Glutamatergic neuron (in vitro differentiated cells): ENCODE measurements at places on chromosomes 7 and 10. TPM values are rescaled to one million over a fixed set of nuclear protein-coding genes. Genes with fewer than 3 reads are reported as not detected.
A peak's percentile ranks its signal among the peaks of the same experiment; 100 is the strongest.

GRCh38 chr10:113080061-113080924 lies 130.2 kb downstream of the TCF7L2 start:
- no peak for DNase-seq

Gene NRG3
- total RNA-seq = 3.2 TPM

Gene CPA2
- total RNA-seq = not detected

DNA sequence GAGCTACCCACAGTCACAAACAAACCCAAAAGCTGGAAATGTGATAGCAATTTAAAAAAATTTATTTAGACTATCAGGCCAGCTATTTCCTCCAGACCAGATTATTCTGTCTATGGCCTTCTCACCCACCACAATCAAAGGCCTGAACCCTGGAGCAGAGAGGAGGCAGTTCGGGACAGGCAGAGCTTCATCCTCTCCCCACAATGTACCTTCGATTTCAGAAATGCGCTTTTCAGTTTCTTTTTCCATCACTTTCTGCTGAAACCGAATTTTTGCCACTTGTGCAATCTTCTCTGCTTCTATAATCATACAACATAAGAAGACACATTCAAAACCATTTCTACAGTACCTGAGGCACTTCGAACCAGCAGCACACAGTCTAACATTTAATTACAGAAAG lies 29.9 kb downstream of the ERLIN1 start:
- DNase-seq = no peak

Gene EBF3
- total RNA-seq = 544 TPM

- no peak for DNase-seq
Observed at GRCh38 chr7:74430961-74431466, 22.7 kb upstream of the GTF2IRD1 start.

DNA sequence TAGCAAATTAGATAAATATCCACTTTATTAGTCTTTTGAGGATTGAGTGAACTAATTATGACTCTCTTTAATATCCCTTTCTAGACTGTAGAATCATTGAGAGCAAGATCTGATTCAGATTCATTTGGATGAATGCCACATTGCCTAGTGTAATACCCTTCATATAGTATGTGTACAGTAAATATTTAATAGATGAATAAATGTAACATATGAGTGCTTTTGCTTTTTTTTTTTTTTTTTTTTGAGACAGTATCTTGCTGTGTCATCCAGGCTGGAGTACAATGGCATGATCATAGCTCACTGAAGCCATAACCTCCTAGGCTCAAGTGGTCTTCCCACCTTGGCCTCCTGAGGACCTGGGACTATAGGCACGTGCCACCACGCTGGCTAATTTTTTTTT lies 14.8 kb downstream of the SAMD8 start:
- no peak for DNase-seq

DNA sequence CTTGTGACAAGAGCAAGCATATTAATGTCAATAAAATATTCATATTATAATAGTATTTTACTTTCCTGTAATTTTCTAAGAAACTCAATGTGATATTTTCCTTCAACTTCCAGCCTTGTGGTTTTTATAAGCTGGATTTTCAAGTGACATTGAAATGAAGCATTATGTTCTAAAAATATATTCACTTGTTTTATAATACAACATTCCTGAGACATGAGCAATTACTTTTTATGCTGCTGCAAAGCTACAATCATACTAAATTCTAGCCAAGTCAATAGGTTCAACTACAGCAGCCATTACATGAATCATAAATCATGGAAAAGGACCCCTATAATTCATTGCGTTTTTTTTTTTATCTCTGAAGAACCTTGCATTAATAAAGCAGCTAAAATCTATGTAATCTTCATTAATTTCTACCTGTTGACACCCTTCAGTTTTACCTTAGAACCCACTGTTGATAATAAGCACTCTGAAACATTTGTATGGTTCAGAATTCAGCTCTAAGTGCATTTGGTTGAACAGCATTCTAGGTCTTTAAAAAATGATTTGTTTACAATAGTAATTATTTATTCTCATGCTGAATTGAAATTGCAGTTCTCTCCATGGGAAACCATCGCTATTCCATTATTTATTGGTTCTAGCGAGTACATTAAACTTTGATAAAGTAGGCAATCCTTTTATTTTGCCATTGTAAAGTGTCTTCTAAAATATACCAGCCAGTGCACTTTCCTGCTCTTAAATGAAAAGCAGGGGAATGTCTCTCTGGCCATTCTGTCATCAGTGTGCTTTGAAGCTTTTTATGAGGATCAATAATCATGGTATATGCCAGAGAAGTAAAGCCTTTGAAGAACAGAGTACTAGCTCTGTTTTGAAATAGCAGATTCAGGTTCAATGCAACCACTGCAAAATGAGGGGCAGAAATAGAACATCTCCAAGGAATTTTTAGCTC lies 132.6 kb downstream of the GNAT3 start:
- no peak for DNase-seq

- peak; percentile 78 for DNase-seq
Observed at GRCh38 chr7:34823650-34824258, 165.7 kb downstream of the NPSR1 start.

DNA sequence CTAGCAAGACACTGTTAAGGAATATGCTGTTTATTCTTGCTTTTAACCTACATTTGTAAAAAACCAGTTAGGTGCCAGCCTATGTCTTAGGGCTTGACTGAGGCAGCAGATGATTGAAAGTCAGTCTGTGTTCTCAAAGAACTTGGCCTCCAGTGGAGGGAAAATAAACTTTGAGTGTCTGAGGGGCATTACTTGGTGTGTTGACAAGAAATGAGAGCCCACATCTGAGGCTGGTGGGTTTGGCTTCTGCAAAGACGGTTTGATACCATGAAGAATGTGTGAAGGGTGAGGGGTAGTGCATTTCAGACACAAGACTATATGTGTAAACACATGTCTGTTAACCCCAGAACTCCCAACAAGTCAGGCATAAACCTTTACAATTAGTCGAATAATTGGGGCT lies 28.5 kb downstream of the CCSER2 start:
- DNase-seq = no peak

DNA sequence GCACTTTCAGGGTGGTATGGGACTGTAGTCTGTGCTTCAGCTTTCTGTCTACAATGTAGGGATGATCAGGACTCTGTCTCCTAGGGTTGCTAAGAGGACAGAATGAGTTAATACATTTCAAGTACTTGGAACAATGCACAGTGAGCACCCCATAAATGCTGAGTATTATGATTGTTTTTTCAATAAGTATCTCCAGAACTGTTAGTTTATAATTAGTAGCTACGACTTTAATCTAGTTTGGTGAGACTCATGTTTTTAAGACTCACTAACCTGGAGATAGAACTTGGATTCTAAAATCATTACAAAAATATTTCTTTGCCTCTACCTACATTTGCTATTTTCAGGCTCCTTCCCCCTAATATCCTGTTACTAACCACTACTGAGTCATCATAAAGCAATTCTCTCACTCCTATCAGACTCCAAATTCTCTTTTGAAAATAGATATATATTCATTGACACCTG lies 95.3 kb downstream of the CPED1 start:
- DNase-seq = no peak

DNA sequence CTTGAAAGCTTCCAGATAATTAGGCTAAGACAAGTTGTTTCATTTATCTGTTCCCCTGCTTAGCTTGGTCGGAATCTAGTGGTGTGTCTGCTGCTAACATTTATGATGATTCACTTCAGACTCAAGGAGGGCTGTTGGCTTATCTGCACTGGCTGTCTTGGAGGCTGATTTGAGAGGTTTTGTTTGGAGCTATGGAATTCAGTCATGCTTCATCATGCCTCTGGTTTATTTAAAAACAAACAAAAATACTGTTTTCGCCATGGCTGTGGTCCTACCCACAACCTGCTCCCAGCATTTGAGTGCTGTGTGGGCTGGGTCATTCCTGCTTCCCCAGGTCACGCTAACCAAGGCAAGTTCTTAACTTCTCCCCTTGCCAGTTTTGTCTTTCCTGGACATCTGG lies 11.7 kb upstream of the ARPC1B start:
- DNase-seq = no peak

DNA sequence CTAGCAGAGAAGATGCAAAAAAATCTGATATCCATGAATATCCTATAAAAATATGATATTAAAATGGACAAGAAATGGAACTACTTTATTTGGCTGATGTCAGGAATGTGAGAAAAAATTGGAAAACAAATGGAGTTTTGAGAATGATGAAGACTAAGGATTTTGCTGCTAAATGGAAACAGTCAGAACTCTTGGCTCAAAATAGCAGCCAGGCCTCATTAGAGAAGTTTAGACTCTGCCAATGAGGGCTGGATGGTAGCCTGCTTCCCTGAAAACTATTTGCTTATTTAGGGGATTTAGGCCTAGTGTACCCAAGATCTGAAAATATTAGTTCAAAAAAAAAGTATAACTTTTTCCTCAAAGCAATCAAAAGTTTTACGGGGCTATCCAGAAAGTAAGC lies 458.5 kb downstream of the TFEC start:
- no peak for DNase-seq

GRCh38 chr10:125024497-125025234 lies 82.7 kb downstream of the ZRANB1 start:
- DNase-seq = no peak

- peak; percentile 35 for DNase-seq
Observed at GRCh38 chr10:29465384-29465783, 169.4 kb downstream of the SVIL start.

Gene PTEN
- 61.2 TPM for total RNA-seq

DNA sequence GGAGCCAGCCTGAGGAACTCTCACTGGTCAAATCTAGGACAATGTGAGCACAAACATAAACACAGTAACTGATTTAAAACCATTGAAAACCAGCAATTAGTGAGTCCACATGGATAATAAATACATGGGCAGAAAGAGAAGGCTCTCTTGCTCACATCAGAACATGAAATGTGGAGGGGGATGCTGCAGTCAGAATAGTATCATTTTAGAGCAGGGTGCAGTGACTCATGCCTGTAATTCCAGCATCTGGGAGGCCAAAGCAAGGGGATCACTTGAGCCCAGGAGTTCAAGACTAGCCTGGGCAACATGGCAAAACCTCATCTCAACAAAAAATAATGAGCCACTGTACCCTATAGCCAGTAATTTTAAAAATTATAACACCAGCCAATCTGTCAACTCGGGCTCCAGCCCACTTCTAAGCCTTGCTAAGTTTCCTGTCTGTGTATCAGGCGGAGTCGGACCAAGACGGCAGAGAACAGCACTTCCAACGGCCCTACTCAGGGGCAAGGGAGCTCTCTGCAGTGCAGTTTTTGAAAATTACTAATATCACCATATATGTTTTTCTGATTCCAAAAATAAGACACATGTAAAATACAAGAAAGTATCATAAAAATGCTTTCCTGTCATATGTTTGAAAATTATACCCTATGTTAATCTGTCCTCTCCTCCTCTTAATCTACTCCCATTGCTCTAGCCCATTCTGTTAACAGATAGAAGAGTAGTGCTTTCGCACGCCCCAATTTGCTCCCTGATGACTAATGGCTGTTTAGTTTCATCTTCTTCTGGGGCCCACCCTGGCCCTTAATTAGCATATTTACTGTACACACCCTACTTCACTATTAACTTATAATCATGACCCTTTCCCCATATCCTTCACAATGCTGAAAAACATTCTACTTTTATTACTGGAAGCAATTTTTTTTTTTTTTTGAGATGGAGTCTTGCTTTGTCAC lies 17.1 kb downstream of the URGCP start:
- DNase-seq = no peak

Gene KIF5B
- 105 TPM for total RNA-seq

GRCh38 chr10:49831352-49832035 lies 69.4 kb upstream of the OGDHL start:
- DNase-seq = peak; percentile 38

GRCh38 chr10:71816936-71817618 lies 34.0 kb downstream of the PSAP start:
- no peak for DNase-seq

- no peak for DNase-seq
Observed at GRCh38 chr7:133409421-133409820, 156.5 kb downstream of the EXOC4 start.

DNA sequence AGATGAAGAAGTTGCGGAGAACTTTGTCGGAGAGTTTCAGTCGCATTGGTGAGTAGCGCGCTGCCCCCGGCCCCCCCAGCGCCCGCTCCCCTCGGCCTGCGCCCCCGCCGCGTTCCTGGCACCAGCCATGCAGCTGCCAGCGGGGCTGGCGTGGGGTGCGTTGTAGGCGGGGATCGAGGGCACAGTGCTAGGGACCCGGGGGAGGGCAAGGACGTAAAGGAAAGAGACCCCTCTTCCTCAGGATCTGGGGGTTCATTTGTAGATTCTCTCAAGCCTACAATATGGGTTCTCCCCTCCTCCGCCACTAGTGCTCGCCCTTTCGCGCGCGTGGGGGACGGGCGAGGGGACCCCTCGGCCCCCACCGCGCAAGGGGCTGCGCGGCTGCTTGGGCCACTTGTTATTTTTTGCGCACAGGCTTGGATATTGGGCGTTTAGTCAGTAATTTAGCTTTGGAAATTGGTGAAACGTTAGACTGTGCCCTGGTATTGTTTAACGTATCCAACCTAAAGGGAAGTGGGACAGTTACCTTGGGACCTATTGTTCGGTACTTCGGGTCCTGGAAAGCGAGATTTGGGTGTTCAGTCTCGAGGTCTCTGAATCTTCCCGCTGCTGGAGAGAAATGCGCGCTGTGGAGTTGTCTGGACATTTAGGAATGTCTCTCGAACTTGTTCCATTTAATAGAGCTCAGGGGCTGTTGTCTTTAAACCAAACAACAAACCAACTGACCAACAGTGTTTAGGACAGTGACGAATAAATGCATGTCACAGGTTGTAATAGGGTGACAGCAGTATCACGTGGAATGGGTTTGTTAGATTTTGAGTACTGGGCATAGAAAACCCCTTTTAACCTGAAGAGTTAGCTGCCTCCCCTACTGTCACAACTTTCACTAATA lies 796 bp downstream of the CDK14 start:
- peak; percentile 21 for DNase-seq

DNA sequence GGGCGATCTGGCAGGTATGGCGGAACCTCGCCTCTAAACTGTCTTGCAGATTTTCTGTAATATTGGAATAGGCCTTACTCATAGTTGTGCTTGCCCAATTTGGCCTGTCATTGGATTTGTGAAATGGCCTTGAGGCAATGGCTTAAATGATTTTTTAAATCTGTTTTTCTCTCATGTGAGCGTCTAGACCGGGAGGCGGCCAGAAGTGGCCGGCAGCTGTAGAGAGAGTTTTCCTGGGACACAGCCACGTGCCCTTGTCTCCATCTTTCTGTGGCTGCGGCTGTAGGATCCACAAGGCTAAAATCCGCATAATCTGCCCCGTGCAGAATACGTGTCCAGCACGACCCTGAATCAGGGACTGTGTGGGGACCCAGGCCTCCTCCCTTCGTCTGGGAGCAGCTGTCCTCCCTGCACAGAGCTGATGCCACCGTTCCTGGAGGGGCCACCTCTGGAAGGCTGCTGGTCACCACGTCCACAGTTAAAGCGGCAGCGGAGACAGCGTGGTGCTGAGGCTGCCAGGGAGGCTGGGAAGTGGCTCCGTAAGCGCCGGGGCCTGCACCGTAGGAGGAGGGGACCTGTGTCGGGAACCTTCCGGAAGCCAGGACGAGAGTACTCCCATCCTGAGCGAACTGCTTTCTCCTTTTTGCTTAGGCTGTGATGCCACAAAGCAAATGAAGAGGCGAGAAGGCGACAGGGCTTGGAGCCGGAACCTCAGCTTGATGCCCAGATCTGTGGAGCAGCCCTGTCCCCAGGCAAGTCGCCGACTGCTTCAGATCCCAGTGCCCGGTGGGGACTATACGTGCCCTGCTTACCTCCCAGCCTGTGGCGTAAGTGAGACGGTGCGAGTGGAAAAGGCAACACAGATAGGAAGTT lies 99.8 kb downstream of the DYNC2I1 start:
- DNase-seq = no peak

- no peak for DNase-seq
Observed at GRCh38 chr10:8332730-8333111, 278.2 kb downstream of the GATA3 start.

Gene LRRTM3
- not detected for total RNA-seq

GRCh38 chr10:129968853-129969183 lies 4.7 kb upstream of the EBF3 start:
- DNase-seq = peak; percentile 93
